NCI-H1105 treated with DMSO at 0.1 percent for 48 hours (cell line): ENCODE measurements at places on chromosomes 11 and 22.
A peak's percentile ranks its signal among the peaks of the same experiment; 100 is the strongest.

- DNase-seq: no peak
These were observed 134.3 kb downstream of the SNX19 start for GRCh38 chr11:130781931-130782330.

- DNase-seq: no peak
These were observed 5.5 kb upstream of the PANX3 start for GRCh38 chr11:124605719-124606118.

DNA sequence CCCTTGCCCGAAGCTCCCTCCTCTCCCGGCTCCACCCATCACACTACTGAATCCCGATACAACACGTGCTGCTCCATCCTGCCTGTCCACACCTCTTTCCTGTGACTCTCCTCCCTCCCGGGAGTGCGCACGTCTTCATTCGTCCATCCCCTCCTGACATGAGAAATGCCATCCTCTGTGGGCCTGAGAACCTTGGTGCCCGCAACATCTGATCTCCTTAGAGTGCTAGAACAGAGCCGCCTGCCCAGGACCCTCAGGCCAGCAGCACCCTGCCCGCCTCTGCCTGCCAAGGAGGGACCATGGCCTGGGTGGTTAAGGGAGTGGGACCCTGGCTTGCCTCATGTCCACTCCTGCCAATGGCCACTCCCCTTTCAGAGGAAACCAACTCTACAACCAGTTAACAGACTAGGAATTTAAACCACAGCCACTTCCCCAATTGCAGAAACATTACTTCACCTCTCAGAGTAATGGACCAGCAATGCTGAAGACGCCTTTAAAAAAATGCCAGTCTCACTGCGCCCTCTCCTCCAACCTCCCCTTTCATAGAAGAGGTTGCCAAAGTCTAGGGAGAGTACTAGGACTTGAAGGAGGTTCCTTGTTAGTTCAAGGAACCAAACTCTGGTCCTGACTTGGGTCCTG lies 466.3 kb downstream of the OPCML start:
- DNase-seq: no peak

DNA sequence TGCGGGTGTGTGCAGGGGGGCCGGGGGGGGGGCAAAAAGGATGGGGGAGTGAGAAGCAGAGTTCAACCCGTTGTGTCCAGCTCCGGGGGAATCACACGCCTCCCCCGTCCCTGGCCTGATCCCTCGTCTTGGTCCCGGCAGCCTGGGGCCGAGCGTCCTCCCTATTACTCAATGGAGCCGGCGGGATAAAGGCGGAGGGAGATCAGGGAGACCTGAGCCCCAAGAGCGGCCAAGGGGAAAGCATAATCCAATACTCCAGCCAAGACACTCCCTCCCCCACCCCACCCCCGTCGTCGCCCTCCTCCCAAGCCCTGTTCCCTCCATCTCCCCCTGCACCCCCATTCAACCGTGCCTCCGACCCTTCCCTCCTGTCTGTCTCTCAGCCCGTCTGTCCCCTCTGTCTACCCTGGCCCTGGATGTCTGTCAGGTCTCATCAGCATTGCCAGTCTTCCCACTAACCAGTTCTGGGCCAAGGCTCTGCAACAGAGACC lies 2.6 kb downstream of the PHOX2A start:
- DNase-seq: no peak

DNA sequence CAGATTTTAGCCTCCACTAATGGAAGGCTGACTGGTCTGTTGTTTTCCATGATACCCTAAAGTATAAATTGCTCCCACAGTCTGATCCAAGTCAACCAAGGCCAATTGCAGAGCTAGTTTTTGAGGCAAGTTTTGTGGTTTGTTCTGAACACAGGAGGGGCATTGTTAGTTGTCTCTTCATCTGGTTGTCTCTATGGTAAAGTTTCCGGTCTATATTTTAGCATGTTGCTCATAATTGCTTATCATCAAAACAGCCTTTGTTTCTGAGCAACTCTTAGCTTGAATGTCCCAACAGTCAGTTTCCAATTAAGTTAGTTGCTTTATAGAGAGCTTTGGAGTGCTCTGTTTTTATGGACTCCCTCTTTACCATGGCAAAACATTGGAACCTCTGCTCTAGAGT lies 217.6 kb upstream of the CARD18 start:
- DNase-seq: no peak

GRCh38 chr11:2526808-2527381 lies 82.1 kb downstream of the KCNQ1 start:
- DNase-seq: no peak

DNA sequence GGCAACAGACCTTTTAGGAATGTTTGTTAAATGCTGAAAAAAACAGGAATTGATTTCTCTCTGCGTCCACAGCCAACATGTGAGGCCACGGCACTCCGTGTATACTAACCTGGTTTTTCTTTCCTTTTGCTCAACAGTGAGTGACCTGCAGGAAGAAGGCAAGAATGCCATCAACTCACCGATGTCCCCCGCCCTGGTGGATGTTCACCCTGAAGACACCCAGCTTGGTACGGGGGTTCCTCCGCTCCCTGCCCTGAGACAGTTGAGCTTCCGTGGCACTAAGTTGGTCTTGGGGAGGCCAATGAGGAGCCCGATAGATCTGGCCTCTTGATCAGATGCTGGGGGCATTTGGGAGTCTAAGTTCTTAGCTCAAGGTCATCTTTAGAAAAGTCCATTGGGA lies 69.7 kb downstream of the PARVB start:
- DNase-seq: no peak

DNA sequence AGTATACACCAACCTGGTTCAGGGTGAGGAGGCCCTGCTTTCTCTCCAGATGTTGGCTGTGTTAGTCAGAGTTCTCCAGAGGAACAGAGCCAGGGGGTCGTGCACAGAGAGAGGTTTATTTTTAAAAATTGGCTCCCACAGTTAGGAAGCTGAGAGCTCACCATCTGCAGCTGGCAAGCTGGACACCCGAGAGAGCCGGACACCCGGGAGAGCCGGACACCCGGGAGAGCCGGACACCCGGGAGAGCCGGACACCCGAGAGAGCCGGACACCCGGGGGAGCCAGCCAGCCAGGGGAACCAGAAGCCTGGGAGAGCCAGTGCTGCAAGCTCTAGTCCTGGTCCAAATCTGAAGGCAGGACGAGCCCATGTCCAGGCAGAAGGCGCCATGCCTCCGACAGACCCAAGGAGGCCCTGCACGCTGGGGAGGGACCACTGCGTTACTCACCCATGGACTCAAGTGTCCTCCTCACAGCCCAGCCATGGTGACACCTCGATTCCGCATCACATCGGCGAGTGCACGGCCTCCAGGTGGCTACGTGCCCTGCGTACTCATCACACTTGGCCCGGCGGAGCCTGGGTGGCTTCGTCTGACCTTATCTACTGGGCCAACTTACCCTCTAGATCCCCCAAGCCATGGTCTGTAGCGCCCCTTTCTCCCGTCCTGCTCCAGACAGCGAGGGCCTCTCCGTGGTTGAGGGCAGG lies 99.0 kb downstream of the BRD1 start:
- DNase-seq: no peak

- no peak for DNase-seq
These were observed 28.8 kb downstream of the ACER3 start for GRCh38 chr11:76889411-76889975.

DNA sequence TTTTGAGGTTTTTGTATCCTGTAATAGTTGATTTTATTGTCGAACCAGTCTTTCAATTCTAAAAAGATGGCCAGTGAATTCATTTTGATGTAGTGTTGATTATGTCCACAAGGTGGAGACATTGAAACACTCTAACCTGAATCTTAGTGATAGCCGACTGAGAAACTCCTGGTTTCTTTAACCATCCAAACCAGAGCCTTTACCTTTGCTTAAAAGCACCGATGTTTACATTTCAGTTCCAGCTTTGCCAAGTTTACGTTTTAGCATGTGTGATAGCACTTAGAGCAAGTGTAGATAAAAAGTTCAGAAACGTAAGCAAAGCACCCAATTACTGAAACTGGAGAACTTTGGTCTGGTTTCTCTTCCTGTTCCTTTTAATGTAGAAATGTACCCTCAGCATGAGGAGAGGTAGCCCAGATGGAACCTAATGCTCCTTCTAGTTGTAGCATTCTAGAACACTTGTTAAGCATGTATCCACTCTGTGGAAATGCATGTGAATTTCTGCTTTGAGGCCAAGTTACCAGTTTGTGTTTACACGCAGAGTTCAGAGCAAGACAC lies 208.6 kb downstream of the DBX1 start:
- DNase-seq: peak; percentile 55

DNA sequence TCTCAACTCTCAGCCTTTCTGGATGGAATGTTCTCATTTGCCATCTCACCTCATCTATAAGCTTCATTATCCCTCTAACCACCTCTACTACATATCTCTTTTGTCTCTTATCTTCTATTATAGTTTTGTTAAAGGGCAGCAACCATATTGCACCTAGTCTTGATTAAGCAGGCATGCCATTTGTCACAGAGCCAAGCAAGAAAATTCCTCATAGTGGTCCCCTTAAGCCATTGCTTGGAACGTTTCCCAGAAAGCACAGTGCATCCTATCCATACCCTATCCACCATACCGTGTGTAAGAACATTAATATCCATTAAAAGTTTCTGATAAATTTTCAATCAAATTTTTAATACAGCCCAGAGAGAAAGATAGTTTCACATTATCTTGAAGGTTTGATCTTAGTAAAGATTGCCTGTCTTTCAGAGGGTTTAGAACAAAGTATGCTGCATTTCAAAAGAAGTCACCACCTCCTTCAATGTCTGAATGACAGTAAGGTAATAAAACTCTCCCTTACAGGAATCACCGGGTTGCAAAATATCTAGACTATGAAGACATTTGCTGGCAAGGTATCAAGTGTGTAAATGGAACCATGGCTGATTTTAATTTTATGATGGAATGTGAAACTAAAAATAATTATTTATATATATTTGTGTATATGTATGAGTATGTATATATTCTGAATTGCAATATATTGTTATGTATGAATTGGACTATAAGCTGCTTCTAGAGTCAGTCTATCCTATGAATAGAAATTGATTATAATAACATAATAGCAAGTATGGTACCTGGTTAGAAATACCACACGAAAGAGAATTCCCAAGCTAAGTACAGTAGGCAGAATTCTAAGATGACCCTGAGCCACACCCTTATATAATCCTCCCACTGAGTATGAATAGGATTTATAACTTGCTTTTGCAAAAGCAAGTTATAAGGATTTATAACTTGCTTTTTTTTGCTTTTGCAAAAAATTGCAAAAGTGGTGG lies 1296.3 kb downstream of the LRRC4C start:
- DNase-seq: peak; percentile 66

- no peak for DNase-seq
These were observed 3.8 kb upstream of the SIGIRR start for GRCh38 chr11:418343-419247.

DNA sequence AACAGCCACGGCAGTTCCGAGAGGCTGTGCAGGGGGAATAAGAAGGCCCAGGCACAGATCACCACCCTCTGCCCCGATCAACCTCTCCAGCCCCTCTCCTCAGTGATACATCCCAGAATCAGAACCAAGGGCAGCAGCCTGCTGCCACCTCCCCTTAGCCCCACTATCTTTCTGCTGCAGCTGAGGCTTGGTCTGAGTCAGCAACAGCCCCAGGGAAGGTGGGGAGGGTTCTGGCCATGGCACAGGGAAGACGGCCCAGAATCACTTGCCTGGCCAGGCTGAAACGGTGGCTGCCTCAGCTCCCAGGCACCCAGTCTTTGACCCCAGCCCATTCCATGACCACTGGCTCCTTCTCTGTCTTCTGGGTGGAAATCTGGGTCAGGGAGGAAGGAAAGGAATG lies 2.3 kb downstream of the CHID1 start:
- no peak for DNase-seq

DNA sequence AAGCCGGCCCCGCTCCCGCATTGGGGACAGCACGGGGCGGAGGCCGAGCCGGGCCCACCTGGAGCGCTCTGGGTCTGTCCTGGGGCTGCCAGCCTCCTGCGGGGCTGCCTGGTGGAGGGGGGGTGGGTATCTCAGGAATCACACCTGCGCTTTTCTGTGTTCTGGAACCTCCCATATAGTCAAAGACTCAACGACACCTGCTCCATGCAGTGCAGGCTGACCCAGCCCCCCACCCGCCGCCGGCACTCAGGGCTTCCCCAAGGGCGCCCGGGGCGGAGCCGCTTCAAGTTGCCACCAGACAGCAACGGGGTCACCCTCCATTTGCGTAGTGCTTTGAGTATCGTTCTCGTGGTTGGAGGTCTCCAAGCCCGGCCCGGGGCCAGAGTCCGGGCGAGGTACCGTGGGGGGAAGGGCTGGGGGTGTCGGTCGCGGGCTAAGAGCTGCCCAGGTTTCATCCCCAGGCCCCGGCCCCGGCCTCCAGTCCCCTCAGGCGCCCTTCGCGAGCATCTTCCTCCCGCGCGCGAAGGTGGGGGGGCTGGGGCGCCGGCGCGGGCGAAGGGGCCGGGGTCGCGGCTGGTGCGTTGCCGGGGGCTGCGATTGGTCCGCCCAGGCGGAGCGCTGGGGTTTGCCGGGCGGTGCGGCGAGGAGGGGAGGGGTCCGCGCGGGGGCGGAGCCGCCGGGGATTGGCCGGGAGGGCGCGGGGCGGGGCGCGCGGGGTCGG lies 6.6 kb downstream of the TSPAN4 start:
- DNase-seq: peak; percentile 69

DNA sequence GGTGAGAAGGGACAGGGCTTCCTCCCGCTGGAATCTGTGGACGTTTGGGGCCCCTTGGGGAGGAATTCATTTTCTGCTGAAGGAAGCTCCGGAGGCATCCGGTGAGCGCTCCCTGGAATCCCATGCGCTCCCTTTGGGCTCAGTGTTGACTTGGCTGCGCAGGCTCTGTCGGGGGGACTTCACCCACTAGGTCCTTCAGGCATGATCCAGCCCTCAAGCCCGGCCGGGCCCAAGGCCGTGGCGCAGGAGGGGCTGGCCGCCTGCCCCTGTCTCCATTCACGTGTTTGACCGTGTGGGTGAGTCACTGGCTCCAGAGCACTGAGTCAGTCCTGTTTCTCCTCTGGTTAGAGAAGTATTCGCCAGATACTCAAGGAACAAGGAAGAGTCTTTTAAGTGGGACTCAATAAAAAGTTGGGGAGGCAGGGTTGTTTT lies 1.4 kb downstream of the CTTN start:
- DNase-seq: no peak

DNA sequence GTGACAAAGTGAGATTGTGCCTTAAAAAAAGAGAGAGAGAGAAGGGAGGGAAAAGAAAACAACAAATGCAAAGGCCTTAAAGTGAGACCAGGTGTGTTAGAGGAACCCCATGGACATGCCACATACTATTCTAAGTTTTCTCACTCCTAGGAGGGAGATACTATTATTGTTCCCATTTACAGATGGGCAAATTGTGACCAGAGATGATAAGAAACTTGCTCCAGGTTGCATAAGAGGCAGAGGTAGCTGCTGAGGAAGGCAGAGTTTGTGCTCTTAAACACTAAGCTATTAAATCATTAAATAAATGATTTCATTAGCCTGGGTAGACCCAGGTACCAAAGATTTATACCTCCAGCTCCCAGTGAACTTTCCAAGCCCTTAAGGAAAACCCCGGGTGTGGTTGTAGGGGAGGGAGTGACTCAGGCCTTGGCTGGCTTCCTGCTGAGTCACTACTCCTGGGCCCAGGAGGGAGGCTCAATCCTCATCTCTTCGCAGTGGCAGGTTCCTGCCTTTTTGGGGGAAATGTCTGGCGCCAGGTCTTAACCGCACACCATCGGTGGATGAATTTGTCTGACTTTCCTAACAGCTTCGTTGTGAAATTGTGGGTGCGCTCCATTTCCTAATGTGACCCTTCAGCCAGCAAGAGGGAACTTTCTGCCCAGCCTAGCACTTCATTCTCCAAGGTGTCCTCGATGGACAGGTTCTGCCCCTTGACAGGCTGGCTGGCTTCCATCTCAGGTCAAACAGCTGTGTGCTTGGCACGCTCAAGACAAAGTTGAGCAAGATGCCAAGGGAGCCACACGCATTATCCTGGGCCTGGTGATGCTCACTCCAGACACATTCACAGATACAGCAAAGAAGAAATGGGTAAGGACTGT lies 33.4 kb upstream of the PTPRJ start:
- no peak for DNase-seq
